ENCODE measurements at places on chromosomes 2 and 18.

DNA sequence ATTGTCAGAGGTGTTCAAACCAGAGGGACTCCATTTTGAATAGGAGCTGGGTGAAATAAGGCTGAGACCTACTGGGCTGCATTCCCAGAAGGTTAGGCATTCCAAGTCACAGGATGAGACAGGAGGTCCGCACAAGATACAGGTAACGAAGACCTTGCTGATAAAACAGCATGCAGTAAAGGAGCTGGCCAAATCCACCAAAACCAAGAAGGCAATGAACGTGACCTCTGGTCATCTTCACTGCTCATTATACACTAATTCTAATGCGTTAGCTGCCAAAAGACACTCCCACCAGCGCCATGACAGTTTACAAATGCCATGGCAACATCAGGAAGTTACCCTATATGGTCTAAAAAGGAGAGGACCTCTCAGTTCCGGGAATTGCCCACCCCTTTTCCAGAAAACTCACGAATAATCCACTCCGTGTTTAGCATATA lies 10.6 kb downstream of the SH3YL1 start:
- no peak for DNase-seq

- DNase-seq: no peak
These were observed 69.8 kb downstream of the TSN start for GRCh38 chr2:121825003-121825950.

DNA sequence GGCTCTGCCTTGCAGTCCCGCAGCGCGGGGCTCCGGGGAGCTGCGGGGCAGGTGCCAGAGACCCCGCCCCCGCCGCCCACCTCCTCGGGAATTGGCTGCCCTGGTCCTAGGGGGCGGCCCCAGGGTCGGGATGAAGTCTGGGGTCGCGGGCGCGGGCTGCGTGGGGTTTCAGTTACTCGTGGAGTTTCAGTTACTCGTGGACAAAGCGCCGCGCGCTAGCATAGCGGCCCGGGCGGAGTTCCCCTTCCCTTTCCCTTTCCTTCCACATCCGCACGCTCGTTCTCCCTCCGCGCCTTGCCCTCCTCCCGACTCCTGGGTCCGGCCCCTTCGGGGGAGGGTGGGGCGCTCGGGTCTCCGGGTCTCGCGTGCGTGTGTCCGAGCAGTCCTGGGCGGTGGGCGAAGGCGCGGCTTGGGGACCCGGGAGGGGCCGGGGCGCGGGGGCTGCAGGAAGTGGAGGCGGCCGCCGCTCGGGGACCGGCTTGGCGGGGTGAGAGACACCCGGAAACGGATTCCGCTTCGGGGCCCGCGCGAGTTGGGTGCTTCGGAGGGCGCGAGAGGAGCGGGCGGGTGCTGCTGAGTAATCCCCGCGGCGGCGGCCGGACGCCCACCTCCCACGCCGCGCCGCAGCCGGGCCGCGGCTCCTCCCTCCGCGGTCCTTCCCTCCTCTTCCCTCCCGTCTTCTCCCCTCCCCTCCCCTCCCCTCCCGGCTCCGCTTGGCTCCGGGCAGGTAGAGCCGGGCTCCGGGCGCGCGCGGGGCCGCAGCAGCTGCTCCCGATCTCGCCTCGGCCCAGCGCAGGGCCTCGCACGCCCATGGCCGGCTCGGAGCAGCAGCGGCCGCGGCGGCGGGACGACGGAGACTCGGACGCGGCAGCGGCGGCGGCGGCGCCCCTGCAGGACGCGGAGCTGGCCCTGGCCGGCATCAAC lies at the start of gene TTC39C:
Gene TTC39C, plus strand, starts transcription at position 693 of the 924 bp plus-strand sequence. Its CDS starts 118 bp downstream, at position 811.
- DNase-seq: peak; percentile 76

- DNase-seq: no peak
These were observed 47.7 kb downstream of the MAPRE2 start for GRCh38 chr18:35088921-35089320.

DNA sequence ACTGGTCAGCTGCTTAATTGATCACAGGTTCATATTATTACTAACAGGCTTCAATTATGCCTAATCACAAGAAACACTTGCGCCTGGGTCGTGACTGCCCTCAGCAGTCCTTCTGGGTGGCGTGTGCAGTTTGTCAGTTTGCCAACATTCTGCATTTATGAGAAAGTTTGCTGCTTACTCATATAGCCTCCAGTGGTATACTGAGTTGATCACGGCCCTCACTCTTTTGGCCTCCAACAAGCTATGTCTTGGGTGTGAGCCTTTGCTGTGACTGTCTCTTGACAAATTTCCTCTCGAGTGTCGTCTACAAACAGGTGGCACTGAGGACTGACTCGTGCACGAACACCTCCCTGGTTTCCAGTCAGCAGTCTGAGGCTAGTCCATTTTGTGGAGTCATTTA lies 27.3 kb downstream of the DCDC2C start:
- DNase-seq: no peak

DNA sequence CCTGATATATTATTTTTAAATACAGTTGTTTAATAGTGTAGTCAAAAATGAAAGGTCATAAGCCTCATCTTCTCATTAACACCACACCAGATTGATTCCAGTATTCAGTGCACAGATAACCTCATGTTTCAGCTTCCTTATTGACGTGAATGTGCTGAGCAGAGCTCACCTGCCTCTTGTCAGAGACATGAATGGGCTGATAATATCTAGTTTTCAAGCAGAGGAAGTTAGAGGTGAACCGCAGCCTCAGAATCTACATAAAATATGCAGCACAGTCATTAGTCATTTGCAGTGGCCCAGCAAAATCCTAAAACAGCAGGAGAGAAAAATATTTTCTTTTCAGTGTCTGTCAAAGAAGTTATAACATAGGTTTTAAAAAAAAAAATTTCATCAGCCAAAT lies 216.2 kb downstream of the GBX2 start:
- DNase-seq: no peak

DNA sequence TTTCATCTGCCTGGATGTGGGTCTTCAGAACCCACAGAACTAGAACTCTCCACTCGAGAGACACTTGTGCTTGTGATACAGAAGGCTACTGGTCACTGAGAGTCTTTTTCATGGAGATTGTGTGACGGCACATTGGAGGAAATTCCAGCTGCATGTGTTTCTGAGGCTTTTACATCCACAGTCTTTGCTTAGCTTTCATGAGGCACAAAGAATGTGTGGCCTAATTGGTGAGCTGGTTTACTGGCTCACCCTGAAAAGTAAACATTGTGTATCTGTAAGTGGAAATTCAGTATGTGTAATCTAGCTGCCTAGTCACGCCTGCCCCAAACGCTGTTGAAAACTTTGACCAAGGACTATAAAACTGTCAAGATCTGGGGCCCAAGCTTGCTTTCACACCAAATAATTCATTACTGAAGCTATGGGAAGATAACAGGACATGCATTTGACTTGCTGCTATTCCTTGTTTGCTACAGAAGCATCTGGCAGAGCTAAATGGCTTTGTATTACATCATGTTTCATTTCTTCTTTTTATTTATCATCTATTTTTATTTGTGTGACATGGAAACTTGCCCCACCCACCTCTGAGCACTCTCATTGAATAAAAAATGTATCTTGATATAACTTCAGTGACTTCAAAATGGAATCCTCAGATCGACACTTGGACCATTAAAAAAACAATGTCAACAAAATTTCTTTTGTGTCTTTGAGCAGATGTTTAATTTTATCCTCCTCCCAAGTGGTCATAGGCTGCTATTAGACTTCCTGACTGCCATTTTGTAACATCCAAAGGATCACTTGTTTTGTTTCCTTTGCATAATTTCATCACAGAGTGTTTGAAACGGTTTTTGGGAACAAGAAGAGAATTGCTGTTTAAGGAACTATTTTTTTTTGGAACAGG lies 80.2 kb downstream of the EFEMP1 start:
- DNase-seq: no peak

- no peak for DNase-seq
These were observed 104.5 kb downstream of the MMADHC start for GRCh38 chr2:149483004-149483605.

All from natural killer cell (primary cell).